ENCODE measurements at places on chromosomes 2 and 18.
A peak's percentile ranks its signal among the peaks of the same experiment; 100 is the strongest.

DNA sequence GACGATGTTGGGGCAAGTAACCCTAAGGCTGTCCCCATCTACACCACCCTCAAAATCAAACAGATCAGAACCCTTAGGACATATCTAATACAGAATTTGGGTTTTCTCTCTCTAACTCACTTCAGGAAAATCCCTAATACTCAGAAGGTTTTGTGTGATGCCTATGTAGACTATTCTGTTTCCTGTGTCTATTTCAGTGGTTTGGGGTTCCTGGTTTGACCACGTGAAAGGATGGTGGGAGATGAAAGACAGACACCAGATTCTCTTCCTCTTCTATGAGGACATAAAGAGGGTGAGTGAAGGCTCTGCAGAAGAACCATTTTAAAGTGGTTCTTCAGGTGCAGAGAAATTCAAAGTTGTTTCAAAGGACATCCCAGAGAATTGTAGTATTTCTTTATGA, 16.3 kb downstream of the SULT1C2 start:
- no peak for DNase-seq

DNA sequence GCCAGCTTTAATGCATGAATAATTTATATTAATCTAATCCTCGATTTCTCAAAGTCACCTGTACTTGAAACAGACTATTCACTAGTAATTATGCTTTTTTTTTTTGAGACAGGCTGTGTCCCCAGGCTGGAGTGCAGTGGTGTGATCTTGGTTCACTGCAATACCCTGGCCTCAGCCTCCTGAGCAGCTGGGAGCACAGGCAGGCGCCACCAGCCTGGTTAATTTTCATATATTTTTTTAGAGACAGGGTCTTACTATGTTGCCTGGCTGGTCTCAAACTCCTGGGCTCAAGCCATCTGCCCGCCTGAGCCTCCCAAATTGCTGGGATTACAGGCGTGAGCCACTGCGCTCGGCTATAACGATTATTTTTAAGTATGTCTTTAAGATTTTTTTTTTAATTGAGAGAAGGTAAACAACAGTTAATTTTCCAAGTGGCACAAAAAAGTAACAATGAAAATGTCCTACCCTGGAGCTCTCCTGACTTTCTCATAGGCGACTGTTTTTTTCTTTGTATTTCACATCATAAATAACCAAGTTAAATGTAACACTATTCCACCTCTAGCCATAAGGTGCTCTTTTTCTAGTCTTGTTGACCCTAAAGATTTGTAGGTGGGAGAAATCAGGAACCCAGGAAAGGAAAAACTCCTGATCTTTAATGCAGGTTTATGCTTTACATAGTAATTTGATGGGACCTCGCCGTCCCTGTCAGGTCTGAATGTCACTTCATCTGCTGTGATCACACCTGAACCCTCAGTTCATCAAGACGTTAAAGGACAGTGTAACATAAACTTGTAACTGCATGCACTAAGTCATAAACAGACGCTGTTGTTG, 1.3 kb upstream of the ANKRD12 start:
- DNase-seq = no peak

DNA sequence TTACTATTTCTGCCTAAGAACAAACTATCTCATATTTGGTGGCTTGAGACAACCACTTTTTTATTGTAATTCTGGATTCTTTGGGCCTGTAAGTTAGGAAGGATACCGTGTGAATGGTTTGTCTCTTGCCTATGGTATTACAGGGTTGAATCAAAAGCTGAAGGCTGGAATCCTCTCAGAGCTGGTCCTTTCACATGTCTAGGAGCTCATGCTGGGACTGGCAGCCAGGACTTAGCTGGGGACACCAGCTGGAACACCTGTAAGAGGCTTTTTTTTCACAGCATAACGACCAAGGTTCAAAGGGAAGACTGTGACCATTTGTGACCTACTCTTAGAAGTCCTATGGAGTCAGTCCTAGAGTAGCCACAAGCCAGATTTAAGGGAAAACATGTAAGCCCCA, 226.3 kb downstream of the ZNF804A start:
- no peak for DNase-seq

DNA sequence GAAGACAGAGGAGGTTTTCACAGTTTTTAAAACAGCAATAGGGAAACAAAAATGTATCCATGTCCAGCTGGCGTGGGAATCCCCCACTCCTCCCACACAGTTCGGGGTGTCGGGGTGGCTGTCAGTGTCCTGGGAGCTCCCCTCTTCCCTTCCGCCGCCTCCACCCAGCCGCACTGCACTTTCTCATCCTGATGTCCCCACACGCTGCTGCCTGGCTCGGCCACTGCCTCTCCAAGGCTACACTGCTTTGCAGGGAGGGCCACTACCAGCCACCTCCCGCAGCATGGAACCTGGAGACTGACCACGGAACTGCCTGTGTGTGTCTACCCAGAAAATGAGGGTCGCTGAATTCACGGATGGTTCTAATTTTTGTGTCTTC, 138.7 kb upstream of the CTDP1 start:
- DNase-seq = no peak

GRCh38 chr18:57210107-57210715, 63.3 kb downstream of the BOD1L2 start:
- DNase-seq = no peak

GRCh38 chr18:3062798-3063680, 50.1 kb upstream of the LPIN2 start:
- peak; percentile 55 for DNase-seq

DNA sequence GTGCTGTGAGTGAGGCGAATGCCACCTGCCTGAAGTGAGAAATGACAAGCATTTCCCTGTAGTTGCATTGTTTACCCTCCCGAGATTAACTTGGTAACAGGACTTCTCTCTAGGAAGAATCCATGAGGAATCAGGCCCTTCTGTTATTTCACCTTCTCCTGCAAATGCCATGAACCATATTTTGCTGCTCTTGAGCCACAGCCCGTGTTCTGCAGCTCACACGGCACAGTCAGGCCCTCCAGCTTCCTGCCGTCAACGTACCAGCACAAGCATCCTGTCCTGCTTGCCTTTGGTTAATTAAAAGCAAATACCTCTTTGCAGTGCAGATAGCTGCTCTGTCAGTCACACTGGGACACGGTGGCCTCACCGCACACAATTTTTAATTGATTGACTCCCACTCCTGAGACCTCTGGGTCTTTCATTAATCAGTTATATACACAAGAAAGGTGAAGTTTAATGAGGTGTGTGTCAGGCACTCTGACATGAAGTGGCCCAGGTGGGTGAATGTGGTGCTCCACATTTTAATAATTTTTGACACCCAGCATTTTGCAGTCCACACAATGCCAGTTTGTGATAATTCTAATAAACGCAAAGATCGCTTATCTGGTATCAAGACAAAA, 95.3 kb upstream of the ASB18 start:
- DNase-seq = no peak

DNA sequence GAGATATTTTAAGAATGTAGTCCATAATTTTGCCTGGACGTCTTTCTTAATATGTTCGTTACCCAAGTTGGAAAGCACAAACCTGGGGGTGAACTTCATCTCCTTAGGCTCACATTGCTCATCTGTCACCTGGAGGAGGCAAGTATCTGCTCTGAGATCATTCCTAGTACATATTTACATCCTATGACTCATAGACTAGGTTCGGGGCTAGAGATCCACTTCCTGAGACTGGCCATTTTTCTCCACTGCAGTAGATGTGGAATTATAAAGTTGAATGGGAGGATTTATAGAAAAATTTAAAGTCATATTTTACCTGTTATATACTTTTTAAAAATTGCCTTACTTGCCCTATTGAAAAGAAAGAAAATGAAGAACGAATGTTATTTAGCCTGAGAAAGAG, 77.5 kb upstream of the PROKR1 start:
- DNase-seq = no peak

DNA sequence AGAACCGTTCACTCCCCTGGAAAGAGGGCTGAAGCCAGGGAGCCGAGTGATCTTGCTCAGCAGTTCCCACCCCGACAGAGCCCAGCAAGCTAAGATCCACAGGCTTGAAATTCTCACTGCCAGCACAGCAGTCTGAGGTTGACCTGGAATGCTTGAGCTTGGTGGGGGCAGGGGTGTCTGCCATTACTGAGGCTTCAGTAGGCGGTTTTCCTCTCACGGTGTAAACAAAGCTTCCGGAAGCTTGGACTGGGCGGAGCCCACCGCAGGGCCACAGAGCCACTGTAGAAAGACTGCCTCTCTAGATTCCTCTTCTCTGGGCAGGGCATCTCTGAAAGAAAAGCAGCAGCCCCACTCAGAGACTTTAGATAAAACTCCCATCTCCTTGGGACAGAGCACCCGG, 180.8 kb downstream of the WDR7 start:
- no peak for DNase-seq

DNA sequence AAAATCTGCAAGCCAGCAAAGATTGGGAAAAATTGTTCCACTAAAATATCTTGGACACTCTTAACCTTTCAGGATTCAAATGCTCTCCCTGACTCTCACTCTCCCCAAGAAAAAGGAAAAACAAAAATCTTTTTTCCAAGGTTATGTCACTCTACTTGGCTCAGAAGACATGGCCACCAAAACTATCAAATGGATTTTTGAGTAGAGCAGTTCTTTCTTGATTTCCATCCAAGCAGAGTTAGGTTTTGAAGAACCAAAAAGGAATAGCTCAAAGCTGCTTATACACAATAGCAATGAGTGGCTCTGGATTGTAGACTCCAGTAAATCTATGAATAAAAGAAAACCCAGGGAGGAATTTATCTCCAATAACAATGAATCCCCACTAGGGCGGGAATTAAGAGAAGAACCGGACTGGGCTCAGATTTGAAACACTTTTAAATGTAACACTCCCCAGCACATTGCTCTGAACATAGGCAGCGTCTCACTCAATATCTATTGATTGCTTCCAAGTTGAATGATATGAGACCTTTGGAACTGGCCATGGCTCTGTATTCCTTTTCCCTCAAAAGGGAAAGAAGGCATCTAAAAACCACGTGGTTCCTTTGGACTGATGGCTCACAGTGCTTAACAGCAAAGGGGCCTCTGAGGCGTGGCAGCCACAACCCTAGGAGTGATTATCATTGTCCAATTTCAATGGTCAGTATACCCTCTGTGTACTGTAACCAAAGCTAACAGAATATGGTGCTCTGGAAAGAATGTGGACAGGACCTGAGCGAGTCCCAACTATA, 68.3 kb downstream of the SPRED2 start:
- DNase-seq = no peak

DNA sequence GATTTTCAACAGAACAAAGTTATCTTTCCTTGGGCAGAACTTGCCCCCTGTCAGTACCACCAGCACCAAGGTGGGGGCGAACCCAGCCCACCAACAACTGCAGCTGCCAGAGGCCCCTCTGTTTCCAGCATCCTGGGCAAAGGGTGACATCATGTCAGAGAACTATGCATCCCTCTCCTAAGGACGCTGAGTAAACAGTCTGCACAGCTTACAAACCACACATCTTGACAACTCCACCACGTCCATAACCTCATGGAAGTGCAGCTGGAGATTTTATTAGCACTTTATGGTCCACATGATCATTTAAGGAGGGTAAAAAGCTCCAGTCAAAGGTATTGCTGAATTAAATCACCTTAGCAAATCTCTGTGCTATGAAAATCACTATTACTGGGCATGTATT, 40.4 kb downstream of the PIEZO2 start:
- no peak for DNase-seq

DNA sequence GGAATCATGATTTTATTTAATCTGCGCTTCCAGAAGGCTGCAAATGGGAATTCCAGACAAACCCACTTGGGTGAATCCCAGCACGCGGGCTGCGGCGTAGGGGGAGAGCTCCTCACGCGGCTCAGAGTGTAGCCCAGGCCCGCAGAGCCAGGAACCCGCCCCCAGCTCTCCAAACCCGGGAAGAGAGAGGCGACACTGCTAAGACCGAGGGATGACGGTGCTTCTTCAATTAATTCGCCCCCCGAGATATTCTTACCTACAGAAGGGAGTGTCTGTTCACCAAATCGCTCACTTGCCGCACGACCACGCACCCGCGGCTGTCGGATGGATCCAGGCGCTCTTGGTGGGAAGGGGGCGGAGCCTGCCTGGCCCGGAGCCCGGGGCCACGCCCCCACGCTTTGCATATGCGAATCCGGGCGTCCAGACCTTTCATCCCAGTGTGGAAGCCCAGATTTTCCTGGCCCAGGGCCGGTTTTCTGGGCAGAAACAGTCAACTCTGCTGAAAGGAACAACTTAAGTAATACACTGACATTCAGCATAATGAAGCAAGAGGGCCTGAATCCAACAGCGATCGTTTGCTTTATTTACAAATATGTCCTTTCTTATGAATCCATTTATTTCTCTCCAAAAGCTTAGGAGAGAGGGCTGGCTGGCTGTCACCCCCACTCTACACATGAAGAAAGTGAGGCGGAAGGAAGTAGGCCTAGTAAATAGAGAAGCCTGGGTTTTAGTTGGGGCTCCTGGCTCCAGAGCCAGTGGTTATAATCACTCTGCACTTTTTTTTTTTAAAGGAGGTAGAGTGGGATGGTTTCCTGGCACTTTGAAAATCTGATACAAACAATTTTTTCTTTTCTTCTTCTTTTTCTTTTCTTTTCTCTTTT, at the start of gene SLC19A3:
Gene SLC19A3, minus strand, starts transcription at position 342 of the 881 bp plus-strand sequence. CDS start 15,710 bp downstream, outside the sequence.
- DNase-seq = no peak

DNA sequence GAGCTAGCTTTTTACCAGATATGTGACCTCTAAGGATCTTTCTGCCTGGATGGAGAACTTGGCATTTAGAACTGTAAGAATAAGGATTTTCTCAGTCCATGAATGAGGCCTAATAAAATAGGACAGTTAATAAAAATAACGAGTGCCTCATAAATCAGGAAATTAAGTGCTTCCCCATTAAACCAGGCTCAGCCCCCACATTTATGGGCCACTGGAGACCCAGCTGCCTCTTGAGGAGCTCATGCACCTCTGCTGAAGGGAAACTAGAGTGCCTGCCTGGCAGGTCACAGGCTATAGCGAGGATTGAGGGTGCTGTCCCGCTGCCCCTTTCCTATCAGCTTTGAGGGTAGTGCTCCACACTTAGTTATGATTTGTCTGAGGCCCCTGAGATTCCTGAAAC, 158.0 kb downstream of the ALK start:
- no peak for DNase-seq

DNA sequence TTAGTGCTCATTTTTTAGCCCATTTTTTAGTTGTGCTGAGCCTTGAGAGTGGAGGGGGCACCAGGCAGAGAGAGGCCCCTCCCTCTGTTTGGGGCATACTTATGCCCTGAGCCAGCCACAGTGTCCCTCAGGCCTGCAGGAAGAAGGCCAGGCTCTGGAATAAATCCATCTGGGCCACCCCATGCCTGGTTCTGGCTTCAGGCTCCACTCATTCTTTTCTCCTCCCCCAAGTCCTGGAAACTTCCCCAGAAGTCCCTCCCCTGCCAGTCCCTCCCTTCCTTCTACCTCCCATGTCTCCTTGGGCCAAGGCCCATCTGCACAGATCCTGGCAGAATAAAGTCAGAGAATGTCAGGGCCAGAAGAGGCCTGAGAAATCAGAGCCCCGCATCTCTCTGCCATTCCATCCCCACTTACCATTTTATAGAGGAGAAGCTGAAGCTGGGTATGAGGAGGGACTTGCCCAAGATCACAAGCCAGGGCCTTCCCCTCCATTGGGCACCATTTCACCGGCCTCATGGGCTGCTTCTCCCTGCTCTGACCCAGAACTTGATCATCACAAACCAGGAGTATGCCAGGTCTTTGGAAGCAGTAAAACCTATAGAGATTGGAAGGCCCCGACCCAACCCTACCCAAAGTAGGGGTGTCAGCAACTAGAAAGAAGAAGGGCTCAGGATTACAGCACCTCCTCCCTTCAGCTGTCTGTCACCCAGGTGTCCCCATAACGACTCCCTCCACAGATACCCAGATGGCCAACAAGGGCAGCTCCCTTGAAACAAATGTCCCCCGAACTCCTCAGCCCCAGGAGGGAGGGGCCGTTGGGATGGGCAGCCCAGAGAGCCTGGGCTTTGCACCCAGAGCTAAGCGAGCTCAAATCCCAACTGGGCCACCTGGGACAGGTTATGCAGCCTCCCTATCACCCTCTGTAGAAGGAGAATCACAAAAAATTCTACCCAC, 108.4 kb downstream of the POLR1A start:
- DNase-seq = no peak

Measured in stimulated activated CD4-positive, alpha-beta T cell treated with anti-CD3 and anti-CD28 coated beads, TNF-alpha, amount 100 ng/mL, for 1 hour (primary cell).